ENCODE measurements at places on chromosomes 11 and 22. TPM values are rescaled to one million over a fixed set of nuclear protein-coding genes. Genes with fewer than 3 reads are reported as not detected.

KIF18A gene
- total RNA-seq, result 0.86 TPM

CACNA1I gene
- 0.57 TPM for total RNA-seq

FJX1 gene
- 44.0 TPM for total RNA-seq

OR4A16 gene
- total RNA-seq, result not detected

FOLR2 gene
- not detected for total RNA-seq

MACROD1 gene
- total RNA-seq, result 16.6 TPM

ZNF195 gene
- 65.3 TPM for total RNA-seq

RIMBP3B gene
- 0.77 TPM for total RNA-seq

HMBS gene
- 8.9 TPM for total RNA-seq

MFNG gene
- total RNA-seq, result 7.4 TPM

CCDC89 gene
- total RNA-seq, result not detected

CELSR1 gene
- total RNA-seq, result 0.54 TPM

HEPN1 gene
- total RNA-seq, result not detected

TTC28 gene
- total RNA-seq, result 28.2 TPM

DRD4 gene
- total RNA-seq, result not detected

KRTAP5-2 gene
- 2.9 TPM for total RNA-seq

CARD18 gene
- not detected for total RNA-seq

MMP13 gene
- not detected for total RNA-seq

MMP3 gene
- not detected for total RNA-seq

OR52N4 gene
- 0.93 TPM for total RNA-seq

PDE3B gene
- total RNA-seq, result 46.1 TPM

C22orf31 gene
- total RNA-seq, result not detected

ZNRF3 gene
- total RNA-seq, result 6.5 TPM

MAPK1 gene
- 40.0 TPM for total RNA-seq

ANKK1 gene
- total RNA-seq, result 0.47 TPM

MUC5B gene
- 4.7 TPM for total RNA-seq

NNMT gene
- total RNA-seq, result 0.22 TPM

OR52A5 gene
- 0.21 TPM for total RNA-seq

SLC6A5 gene
- 0.07 TPM for total RNA-seq

MICALL1 gene
- total RNA-seq, result 18.2 TPM

OR8G5 gene
- total RNA-seq, result not detected

SCGB1A1 gene
- total RNA-seq, result not detected

RAG1 gene
- 0.18 TPM for total RNA-seq

FBXO3 gene
- total RNA-seq, result 28.2 TPM

BTBD18 gene
- 0.81 TPM for total RNA-seq

SCGB1C1 gene
- not detected for total RNA-seq

RAB1B gene
- 80.4 TPM for total RNA-seq
